Ovary (tissue), 10 donors: ENCODE measurements at places on chromosomes 16 and 17. TPM values are rescaled to one million over a fixed set of nuclear protein-coding genes. Genes with fewer than 3 reads are reported as not detected.
A peak's percentile ranks its signal among the peaks of the same experiment; 100 is the strongest.

TMED6 gene
- total RNA-seq = not detected

BICDL2 gene
- 3.5 TPM for total RNA-seq

TP53TG3F gene
- not detected for total RNA-seq

KRTAP4-2 gene
- not detected for total RNA-seq

KLHL10 gene
- 0.23 TPM for total RNA-seq

SLC9A5 gene
- 1.3 TPM for total RNA-seq

CHRNE gene
- total RNA-seq = 1.4 TPM

KIF19 gene
- total RNA-seq = 15.0 TPM

GRCh38 chr17:3036800-3037199 is 26.6 kb downstream of the OR1D5 start:
- no peak for DNase-seq

GRCh38 chr17:8120520-8121406 is 2.4 kb upstream of the ALOXE3 start:
- peak; percentile 74 for DNase-seq

- no peak for DNase-seq
Observed at GRCh38 chr17:67258821-67259468, 13.9 kb upstream of the HELZ start.

- DNase-seq = no peak
Observed at GRCh38 chr17:83012868-83013778, 66.3 kb upstream of the METRNL start.

GRCh38 chr16:19223235-19224170 is 55.5 kb downstream of the SYT17 start:
- DNase-seq = no peak

DNA sequence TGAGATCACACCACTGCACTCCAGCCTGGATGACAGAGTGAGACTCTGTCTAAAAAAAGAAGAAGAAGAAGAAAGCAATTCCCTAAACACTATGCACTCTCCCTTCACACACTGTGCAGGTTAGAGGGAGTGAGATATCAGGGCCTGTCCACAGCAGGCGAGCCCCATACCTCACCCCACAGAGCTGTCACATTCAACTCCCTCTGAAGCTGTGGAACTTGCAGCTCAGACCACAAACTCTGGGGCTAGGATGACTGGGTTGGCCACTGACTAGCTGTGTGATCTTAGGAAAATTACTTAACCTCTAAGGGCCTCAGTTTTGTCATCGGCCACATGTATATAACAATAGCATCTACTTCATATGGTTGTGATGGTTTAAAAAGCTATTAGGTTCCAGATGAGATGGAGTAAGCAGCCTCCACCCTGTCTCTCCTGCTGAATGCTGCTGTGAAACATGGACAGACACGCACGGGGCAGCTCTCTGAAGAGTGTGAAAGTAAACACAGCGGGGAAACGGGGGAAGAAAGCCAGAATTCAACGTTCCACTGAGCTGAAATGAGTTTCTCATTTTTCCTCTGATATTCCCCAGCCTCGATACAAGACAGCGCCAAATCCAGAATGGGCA is 13.6 kb upstream of the PYY start:
- no peak for DNase-seq

DNA sequence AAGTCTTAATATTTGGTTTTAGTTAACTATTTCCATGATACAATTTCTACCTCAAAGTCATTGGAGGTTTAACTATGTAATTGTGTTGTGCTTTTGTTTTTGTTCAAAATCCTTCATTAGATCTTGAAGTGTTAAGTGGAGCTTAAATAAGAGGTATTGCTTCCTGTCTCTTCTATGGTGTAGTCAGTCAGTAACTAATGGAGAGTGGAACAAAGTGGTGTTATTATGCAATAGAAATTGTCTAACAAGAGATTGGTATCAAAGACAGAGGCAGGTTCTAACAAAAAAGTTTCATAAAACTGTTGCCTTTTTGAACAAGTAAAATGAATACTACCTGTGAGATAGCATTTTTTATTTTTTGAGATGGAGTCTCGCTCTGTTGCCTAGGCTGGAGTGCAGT is 45.2 kb downstream of the GRB7 start:
- DNase-seq = no peak

- DNase-seq = no peak
Observed at GRCh38 chr17:3983606-3984484, 19.6 kb upstream of the ATP2A3 start.

- no peak for DNase-seq
Observed at GRCh38 chr16:19366391-19366790, 51.3 kb upstream of the TMC5 start.

- DNase-seq = no peak
Observed at GRCh38 chr17:4788159-4788806, 481 bp upstream of the GLTPD2 start.
